Neuronal stem cell (in vitro differentiated cells): ENCODE measurements at places on chromosomes 1 and 21.

DNA sequence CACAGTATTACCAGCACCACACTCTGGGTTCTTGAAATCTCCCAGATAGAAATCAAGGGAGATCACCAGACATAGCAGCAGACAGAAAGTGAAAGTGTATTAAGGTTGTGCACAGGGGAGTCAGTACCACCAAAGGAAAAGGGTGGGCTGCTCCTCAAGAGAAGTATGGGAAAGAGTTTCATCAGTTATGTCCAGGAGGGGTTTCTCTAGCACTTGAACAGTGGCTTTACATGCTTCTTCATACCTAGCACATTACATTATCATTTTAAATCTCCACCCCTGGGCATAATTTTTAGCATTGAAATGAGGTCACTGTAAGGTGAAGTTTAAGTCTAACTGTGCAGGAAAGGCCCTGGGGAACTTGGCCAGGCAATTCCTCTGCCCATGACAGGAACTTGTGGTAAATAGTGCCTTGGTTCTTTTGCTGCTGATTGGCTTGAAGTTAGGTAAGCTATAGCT is 601.0 kb downstream of the NUF2 start:
- no peak for DNase-seq

DNA sequence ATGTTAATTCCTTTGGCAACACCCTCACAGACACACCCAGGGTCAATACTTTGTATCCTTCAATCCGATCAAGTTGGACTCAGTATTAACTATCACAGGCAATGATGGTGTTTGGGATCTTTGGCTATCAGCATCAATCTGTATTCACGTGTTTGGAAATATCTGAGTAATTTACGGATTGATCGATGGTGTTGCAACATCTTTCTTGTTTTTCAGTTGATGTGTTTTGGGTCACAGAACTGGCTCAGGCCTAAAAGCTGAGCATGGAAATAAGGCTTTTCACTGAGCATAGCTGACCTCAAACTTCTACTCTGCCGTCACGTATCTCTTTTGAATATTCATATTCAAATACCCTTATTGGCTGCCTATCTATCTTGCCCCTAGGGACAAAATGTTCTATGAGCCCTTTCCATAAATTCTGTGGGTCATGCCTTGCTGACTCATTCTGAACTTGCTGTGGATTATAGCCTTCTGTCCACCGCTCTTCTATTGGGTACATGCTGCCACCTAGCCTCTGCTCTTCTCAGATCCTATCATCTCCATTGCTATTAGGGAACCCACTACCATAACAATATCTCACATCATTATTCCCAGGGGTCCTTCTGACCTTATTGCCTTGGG is 156.0 kb downstream of the PDE4B start:
- DNase-seq, result no peak

GRCh38 chr1:216983823-216984222 is 260.6 kb upstream of the ESRRG start:
- DNase-seq, result no peak

GRCh38 chr1:156245451-156246232 is 2.2 kb downstream of the PAQR6 start:
- DNase-seq, result no peak

DNA sequence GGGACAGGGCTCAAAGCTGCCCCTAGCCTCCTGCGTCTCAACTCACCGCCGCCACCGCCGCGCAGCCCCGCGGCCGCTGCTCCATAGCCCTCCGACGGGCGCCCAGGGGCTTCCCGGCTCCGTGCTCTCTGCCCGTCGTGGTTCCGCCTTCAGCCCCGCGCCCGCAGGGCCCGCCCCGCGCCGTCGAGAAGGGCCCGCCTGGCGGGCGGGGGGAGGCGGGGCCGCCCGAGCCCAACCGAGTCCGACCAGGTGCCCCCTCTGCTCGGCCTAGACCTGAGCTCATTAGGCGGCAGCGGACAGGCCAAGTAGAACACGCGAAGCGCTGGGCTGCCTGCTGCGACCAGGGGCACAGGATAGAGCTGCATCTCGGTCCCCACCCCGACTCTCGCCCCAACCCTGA is at the start of gene TNFRSF25:
TSS of gene TNFRSF25 (minus strand) at position 151 of the 400 bp plus-strand sequence. CDS start at position 85, 66 bp downstream.
- DNase-seq, result no peak

GRCh38 chr1:32606565-32607371 is 43.6 kb downstream of the ZBTB8OS start:
- DNase-seq, result no peak

GRCh38 chr1:18830596-18830995 is 28.9 kb downstream of the TAS1R2 start:
- DNase-seq, result no peak

DNA sequence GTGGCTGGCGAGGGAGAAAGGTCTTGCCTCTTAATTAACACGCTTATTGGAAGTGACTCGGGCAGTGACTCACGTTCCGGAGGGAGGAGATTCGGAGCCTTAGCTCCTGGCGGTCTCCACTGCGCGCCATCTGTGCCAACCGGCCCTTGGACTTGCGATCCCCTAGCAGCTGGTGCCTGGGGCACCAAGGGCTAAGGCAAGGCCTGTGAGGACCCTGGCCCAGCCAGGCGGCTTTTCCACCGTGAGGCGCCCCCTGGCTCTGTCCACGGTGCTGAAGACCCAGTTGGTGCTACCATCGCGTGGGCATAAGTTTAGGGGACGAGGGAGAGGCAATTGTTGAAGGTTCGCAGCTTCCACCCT is 1.3 kb upstream of the SYT6 start:
- DNase-seq, result no peak

DNA sequence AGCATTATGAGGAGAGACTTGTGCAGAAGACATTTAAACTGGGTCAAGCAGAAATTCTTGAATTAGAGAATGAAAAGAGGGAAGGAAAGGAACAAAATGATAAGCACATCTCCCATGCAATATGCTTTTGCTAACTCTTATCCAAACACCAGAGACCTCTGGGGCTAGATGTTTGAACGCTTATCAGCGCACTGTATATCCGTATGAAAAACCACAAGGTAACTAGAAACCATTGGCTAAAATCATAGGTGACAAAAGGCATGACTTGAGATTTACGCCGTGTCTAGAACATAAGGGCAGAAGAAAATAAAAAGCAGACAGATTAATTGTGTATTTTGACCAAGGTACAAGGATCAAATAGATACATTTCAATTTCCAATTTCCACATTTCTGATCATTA is 38.0 kb upstream of the TIAM1 start:
- no peak for DNase-seq

- DNase-seq, result no peak
Measured at GRCh38 chr1:114152508-114153260, 985 bp downstream of the SYT6 start.

DNA sequence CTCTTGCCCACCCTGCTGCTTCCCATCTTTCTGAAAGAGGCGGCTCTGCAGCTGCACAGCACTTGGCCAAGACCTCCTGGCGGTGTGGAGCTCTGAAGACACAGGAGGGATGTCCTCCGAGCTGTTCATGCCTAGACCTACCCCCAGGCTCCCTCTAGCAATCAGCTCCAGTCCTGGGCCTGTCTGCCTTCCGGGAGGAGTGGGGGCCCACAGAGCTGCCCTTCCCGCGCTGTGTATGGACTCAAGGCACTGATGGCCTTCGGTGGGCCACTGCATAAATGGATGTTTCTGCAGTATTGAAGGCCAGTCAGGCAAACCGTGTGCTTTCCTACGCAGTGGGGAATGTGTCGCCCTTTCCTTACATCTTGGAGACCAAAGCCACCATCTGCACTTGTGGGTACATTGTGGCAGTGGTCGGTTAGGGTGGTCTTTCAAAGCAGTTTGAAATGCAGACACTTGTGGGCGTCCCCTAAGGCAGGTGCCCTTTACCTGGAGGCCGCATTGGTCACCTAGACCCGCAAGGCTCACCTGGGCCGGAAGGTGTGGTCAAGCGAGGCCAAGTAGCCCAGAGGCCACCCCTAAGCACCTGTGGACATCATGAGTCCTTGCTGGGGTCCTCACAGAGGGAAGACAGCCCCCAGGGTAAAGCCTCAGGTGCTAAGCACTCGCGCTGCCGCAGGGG is 912 bp upstream of the PKNOX1 start:
- no peak for DNase-seq

DNA sequence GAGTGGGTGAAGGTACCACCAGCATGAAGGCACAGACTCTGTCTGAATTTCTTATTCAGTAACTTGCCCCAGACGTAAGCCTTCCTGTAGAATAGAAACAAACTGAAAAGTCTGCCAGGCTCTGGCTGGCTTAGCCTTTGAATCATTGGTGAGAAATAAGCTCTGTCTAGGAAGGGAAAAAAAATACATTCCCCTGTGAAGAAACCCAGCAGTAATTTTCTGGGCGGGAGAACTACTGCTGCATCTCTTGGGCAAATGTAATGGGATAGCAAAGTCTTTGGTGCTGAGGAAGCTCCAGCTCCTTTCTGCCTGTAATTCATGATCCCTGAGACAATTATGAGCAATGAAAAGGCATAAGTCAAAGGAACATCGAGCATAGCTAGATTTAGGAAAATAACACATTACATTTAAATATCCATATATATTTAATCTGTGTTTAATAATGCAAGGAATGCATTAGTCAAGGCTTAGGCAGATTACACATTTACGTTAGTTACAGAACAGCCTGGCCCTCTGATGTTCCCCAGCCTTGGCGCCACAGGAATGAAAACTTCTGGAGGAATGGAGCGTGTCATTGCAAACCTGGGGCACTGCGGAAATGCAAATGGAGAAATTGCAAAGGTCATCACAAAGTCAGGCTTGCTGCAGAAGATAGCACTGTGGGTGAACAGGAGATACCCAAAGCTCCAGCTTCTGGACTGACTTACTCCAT is 216.3 kb upstream of the CAMK1G start:
- DNase-seq, result no peak

DNA sequence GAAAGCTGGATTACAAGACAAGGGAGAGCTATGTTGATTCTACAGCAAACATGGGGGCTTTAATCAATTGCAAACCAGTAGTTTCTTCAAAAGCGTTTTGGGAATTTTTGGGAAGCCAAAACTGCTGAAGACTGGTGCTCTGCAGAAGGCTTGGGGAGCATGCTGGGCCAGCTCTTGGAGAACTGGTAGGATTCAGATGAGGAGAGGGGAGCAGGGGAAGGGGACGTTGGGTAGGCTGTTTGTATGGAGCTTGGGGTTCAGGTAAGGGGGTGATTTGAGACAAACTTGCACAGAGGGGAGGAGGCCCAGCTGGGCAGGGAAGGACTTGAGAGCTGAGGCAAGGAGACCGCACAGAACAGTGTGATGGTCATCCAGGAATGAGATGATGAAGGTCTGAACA is 2.6 kb upstream of the MYOG start:
- DNase-seq, result no peak
